ENCODE measurements at places on chromosomes 1 and 21.

GRCh38 chr1:101236516-101237228 is at the start of gene S1PR1:
S1PR1 (plus strand) TSS chr1:101237019; CDS start chr1:101238985, 1,966 bp downstream.
- no peak for DNase-seq

DNA sequence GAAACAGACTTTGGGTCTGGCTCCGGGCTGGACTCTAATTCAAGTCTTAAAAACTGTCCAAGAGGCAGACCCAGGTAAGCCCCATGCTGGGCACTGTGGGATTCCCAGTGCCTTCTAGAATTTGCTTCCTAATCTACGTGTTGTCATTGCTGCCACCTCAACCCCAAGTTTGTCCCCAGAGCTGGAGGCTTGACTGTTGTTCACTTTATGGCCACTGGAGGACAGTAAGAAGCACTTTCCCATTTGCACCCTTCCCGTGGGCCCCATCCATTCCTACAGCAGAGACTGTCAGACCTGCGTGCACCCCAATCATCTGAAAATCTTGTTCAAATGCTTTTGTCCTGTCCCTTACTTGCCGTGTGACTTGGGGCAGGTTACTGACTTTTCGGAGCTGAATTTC is 29.4 kb upstream of the VASH2 start:
- no peak for DNase-seq

DNA sequence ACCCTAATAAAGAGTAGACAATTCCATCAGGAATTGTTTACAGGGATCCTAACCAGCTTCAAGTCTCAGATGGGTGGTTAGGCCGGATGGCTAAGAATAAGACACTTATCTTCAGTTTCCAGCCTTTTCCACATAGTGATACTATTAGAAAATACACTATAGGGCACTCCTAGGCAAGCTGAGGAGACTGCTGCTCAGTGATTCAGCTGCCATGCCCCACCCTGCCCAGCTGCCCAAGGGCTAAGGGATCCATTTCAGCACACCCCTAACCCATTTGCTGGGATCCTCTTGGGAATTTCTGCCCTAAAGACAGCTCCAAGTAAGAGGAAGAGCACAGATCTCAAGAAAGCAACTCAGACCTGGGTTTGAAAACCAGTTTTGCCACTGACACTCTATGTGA is 31.9 kb downstream of the PLPP3 start:
- DNase-seq: no peak

DNA sequence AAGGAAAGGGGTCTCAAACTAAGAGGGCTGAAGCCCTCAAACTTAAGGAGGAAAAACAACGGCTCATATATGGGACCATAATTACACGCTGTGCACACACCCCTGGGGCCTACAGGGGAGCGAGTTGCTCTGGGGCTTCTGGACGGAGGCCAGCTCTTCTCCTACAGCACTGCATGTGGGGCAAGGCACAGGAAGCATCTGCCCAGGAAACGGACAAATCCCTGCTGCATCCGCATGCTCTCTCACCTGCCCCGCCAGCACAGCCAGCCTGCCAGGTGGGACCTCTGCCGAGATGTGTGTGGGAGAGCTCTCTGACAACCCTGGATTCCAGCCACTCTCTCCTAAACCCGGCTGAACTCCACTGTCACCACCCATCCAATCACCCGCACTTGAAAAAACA is 54.1 kb downstream of the MRPL37 start:
- DNase-seq: no peak

GRCh38 chr1:45335855-45336324 is 4.1 kb upstream of the TOE1 start:
- no peak for DNase-seq

GRCh38 chr1:201329801-201330200 is 46.5 kb downstream of the PKP1 start:
- DNase-seq: no peak

- no peak for DNase-seq
Measured at GRCh38 chr1:209839875-209840546, 12.2 kb downstream of the UTP25 start.

DNA sequence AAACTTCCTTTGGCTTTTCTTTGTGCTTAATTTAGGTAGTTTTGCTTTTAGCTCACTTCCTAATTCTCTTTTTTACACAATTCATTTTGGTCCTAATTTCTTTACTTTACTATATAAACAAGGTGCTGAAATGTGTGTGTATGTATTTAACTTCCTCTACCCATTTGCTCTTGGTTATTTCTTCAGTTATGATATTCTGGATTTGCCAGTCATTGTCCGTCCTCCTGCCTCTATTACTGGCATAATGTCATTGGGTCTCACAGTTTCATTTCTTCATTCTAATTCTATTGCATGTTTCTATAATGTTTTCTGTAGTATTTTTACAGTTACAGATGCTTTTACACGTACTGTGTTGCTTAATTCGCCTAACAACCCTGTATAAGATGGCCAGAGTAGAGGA is 96.2 kb downstream of the ZMYM4 start:
- no peak for DNase-seq

DNA sequence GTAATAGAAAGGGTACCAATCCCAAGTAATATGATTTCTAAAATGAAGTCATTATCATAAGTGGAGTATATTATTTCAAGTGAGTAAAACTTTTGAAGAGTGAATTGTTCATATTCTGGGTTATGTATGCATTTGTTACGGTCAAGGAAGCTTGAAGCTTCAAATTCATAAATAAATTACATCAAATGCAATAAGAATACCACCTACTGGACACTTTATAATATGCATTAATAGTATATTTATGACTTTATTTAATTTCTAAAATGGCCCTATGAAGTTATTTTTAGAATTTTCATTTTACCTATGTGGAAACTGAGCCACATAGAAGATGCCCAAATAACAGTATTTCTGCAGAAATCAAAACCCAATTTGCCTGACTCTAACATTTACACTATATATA is 260.6 kb downstream of the SMYD3 start:
- DNase-seq: no peak

DNA sequence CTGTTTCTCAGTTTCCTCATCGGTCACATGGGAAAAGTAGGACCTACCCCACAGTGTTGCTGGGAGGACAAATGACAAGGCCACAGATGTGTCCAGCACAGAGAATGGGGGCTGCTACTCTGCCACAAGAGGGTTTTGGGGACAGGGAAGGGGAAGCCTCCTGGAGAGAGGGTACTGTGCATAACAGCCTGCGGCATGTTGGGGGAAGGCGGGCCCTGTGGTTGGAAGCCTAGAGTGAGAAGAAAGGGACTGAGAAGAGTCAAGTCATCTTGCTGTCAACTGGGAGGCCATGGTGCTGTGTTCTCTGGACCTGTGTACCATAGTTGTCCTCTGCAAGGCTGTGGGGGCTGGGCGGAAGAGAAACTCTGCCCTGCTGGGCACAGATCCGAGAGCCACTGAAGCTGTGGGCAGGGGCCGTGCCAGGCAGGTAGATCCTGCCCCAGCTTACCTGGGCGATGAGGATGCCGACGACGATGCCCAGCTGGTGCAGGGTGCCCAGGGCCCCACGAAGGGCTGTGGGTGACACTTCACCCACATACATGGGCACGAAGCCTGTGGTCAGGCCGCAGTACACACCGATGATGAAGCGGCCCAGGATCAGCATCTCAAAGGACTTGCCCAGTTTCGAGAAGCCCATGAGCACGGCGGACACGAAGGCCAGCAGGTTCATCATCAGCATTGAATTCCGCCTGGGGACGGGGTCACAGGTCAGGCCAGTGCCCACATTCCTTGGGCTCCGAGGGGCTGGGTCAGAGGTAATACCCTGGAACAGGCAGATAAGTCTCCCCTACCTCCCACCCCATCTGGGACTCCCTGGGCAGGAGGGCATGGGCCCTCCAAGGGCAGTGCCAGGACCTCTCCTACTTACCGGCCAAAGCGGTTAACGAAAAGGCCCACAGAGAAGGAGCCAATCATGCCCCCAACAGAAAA is 28.2 kb downstream of the SLC2A1 start:
- no peak for DNase-seq

All from esophagus squamous epithelium (tissue), 5 donors.